ENCODE measurements at places on chromosomes 5 and 9. TPM values are rescaled to one million over a fixed set of nuclear protein-coding genes. Genes with fewer than 3 reads are reported as not detected.

DNA sequence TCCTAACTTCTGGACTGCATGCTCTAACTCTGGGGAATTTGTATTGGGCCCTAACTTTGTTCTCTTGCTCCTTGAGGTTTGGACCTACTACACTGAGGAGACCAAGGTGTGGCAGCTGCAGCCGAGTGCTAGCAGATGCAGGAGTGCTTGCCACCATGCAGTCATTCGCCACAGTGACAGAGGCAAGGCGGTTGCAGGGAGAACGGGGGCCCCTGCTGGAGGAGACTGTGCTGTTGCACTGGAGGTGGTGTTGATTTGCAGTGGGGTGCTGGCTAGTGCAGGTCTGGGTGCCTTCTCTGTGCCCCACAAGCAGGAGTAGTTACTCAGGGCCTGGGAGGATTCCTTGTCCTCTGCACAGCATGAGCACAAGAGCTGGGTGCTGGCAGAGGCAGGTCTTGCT, 22.4 kb upstream of the DIRAS2 start:
- H3K27ac ChIP-seq: no peak overlapping the region
- H3K4me1 ChIP-seq: peaks cover 6% of the 10 kb centered on the region
- no peaks in the 10 kb centered on the region for H3K27me3 ChIP-seq
- no peak for DNase-seq
- no peaks in the 10 kb centered on the region for H3K36me3 ChIP-seq

DNA sequence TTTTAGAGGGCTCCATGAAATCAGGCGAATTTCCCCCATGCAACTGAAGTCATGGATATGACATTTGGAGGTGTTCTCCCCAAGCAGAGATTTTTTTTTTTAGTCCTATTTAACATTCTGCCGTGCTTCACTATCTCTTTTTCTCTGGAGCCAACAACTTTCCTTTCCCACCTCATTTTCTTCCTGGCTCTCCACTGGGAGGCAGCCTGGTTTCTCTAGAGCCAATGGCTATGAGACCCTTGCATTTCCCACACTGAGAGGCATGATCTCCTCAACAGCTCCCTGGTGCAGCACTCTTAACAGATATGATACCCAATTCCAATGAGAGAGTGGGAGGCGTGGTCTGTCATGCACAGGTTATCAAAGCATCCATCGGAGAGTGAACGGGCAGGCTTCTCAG, 310.8 kb downstream of the DRD1 start:
- peaks cover 3% of the 10 kb centered on the region for H3K4me1 ChIP-seq
- H3K4me3 ChIP-seq: no peak overlapping the region
- H3K27me3 ChIP-seq: no peaks in the 10 kb centered on the region
- DNase-seq: no peak

DNA sequence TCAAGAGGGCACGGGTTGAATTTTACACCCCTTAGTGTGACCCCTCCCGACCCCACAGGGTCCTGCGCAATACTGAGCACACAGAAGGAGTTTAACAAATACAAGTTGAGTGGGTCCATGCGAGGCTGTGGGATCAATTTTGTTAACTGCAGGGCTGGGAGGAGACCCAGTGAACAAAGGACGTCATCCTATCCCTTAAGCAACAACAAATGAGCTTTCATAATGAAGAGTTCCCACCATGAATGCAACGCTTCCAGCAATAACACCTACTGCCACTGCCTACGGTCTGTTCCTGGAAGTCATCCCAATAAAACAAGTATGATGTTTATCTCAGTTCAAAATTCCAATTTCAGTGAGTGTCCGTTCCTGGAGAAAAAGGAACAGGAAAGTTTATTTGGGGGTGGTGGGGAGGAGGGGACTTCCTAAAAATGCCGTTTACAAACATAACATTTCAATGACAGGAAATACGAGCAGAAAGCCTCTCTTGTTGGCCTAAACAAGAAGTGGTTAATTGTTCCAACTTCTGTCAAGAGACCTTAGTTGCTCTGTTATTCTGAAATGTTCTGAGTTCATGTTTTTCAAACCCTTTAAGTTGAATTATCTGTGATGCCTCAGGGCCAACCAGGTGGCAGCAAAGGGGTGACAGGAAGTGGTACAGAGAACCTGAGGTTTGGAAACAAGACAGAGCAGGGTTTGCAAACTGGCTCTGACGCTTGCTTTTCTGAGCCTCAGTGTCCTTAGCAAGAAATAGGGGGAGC, 65.8 kb upstream of the PLPP6 start:
- no peaks in the 10 kb centered on the region for H3K36me3 ChIP-seq
- no peaks in the 10 kb centered on the region for H3K27me3 ChIP-seq
- DNase-seq: no peak
- H3K4me1 ChIP-seq: no peaks in the 10 kb centered on the region

GRCh38 chr9:38259056-38259455, 133.4 kb upstream of the ALDH1B1 start:
- H3K4me3 ChIP-seq: no peak overlapping the region
- H3K27me3 ChIP-seq: no peaks in the 10 kb centered on the region
- DNase-seq: no peak
- H3K27ac ChIP-seq: no peak overlapping the region

- H3K36me3 ChIP-seq: 0 out of 2 replicates have a peak, but pooled peaks cover 2% of the 10 kb centered on the region
- H3K4me3 ChIP-seq: no peak overlapping the region
- no peak for DNase-seq
- H3K27ac ChIP-seq: no peak overlapping the region
- H3K4me1 ChIP-seq: no peaks in the 10 kb centered on the region
- H3K27me3 ChIP-seq: no peaks in the 10 kb centered on the region
These were observed 25.1 kb downstream of the ZNF618 start for GRCh38 chr9:113901221-113901688.

GRCh38 chr9:137423514-137424291, 510 bp downstream of the NOXA1 start:
- no peaks in the 10 kb centered on the region for H3K27me3 ChIP-seq
- DNase-seq: no peak
- H3K4me1 ChIP-seq: peaks cover 11% of the 10 kb centered on the region
- no peak overlapping the region for H3K27ac ChIP-seq

DNA sequence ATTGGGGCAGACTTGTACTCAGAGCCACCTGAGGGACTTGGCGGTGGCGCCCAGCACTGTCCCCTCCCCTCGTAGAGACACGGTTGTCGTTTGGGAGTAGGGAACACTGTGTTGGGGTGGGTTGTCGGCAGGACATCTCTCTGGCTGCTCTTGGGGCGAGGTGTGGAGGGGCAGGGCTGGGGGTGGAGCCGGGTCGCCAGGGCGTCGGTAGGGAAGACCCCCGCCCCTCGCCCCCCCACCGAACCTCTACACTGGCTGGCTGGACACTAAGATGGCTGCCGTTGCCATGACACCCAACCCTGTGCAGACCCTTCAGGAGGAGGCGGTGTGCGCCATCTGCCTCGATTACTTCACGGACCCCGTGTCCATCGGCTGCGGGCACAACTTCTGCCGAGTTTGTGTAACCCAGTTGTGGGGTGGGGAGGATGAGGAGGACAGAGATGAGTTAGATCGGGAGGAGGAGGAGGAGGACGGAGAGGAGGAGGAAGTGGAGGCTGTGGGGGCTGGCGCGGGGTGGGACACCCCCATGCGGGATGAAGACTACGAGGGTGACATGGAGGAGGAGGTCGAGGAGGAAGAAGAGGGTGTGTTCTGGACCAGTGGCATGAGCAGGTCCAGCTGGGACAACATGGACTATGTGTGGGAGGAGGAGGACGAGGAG, 778 bp downstream of the TRIM41 start:
- H3K36me3 ChIP-seq: no peaks in the 10 kb centered on the region
- no peaks in the 10 kb centered on the region for H3K4me1 ChIP-seq

- H3K27me3 ChIP-seq: no peaks in the 10 kb centered on the region
- H3K4me1 ChIP-seq: no peaks in the 10 kb centered on the region
- H3K27ac ChIP-seq: no peak overlapping the region
- no peaks in the 10 kb centered on the region for H3K36me3 ChIP-seq
- no peak overlapping the region for H3K4me3 ChIP-seq
These were observed 23.1 kb downstream of the MLLT3 start for GRCh38 chr9:20599195-20599594.

GRCh38 chr9:110808599-110808980, 140.0 kb downstream of the MUSK start:
- DNase-seq: no peak
- no peak overlapping the region for H3K27ac ChIP-seq
- peaks cover 3% of the 10 kb centered on the region for H3K36me3 ChIP-seq
- no peak overlapping the region for H3K4me3 ChIP-seq

DNA sequence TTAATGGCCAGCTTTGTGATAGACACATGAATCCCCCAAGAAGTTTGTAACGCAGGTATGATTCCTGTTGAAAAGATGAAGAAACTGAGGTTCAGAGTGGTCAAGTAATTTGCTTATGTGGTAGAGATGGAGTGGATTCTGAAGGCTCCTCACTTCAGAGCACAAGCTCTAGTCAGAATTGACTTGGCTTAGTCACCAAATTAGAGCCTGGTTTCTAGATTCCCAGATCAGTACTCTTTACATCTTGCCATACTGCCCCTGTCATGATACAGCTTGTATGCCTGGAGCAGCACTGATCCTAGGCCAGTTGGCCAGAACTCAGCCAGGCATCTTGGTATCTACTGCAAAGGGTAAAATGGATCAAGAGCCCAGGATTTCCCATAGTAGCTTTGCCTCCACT, 284.4 kb upstream of the RFX3 start:
- H3K4me3 ChIP-seq: no peak overlapping the region
- H3K4me1 ChIP-seq: no peaks in the 10 kb centered on the region
- no peak for DNase-seq
- no peaks in the 10 kb centered on the region for H3K27me3 ChIP-seq
- H3K27ac ChIP-seq: no peak overlapping the region

DNA sequence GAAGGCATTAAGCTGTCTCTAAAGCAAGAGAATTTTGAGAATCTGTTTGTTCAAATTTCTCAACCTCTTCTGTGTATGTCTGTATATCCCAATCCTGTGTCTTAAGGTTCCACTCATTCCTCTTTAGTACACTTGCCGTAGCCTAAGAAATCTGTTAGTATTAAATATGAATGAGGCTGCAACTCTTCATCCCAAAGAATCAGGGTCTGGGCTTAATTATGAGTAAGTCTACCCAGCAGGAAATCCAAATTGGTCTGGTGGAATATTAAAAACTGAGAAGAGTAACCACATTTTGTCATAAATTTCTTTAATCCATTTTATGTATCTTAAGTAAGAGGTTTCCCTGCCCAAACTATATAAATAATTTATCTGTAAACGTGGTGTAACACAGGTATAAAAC, 1171.2 kb downstream of the CDH12 start:
- no peaks in the 10 kb centered on the region for H3K4me1 ChIP-seq
- no peaks in the 10 kb centered on the region for H3K36me3 ChIP-seq
- no peaks in the 10 kb centered on the region for H3K27me3 ChIP-seq
- no peak for DNase-seq

- H3K36me3 ChIP-seq: no peaks in the 10 kb centered on the region
- DNase-seq: no peak
- H3K27ac ChIP-seq: no peak overlapping the region
- H3K4me3 ChIP-seq: no peak overlapping the region
- H3K27me3 ChIP-seq: 0 out of 2 replicates have a peak, but pooled peaks cover 4% of the 10 kb centered on the region
These were observed 31.9 kb upstream of the SPDL1 start for GRCh38 chr5:169551696-169552095.

DNA sequence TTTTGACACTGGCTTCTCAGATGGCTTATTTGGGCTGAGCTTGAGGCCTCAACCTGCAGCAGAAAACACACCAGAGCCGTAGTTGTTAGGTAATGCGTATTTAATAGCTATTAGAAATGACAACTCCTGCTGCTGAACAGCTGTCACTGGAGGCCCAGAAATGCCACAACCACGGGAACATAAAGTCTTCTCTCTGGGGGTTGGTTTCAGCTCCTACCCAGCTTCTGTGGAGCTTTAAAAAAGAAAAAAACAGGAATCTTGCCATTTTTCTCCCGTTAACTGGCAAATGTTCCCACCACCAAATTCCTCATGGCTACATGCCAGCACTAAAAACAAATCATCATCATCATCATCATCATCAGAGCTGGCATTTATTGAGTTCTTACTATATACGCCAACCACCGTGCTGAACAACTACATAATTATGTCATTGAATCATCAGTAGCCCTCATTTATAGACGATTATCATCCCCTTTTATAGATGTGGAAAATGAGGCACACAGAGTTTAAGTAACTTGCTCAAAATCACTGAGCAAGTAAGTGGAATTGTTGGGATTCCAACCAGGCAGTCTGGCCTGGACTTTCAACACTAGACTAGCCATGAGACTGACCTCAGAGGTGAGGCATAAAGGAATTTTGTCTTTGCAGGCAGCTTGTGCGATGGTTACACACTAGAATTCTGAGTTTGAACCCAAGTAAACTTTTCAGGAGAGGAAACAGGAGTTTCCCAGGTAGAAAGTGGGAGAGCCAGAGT, 185.3 kb upstream of the WWC1 start:
- no peak overlapping the region for H3K27ac ChIP-seq
- peak; percentile 17 for DNase-seq
- H3K4me3 ChIP-seq: no peak overlapping the region
- H3K4me1 ChIP-seq: no peaks in the 10 kb centered on the region
- H3K36me3 ChIP-seq: no peaks in the 10 kb centered on the region

DNA sequence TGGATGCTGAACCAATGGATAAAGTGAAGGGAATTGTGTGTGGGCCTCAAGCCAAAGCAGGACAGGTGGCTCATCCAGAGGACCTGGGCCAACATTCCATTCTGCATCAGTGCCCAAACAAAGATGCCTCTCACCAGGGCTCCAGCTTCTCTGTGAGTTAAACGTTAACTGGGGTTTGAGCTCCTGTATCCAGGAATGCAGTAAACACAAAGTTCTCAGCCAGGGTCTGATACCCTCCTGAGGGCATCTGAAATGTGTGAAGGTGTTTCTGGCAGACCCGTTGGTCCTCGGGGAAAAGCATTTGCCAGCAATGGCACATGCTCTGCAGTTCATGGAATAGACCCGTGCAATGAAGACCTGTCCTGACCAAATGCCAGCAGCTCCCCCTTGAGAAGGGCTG, 33.9 kb upstream of the AOPEP start:
- H3K4me3 ChIP-seq: no peak overlapping the region
- peaks cover 6% of the 10 kb centered on the region for H3K4me1 ChIP-seq
- H3K27ac ChIP-seq: no peak overlapping the region
- H3K27me3 ChIP-seq: no peaks in the 10 kb centered on the region
- peak; percentile 27 for DNase-seq
- no peaks in the 10 kb centered on the region for H3K36me3 ChIP-seq

DNA sequence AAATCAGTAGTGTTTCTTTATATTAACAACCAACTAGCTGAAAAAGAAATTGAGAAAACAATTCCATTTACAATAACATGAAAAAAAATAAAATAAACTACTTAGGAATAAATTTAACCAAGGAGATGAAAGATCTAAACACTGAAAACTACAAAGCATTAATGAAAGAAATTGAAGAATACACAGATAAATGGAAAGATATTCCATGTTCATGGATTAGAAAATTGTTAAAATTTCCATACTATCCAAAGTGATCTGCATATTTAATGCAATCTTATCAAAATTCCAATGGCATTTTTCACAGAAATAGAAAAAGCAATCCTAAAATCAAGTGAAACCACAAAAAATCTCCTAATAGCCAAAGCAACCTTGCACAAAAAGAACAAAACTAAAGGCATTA, 320.2 kb upstream of the GRAMD2B start:
- no peak for DNase-seq
- H3K27me3 ChIP-seq: no peaks in the 10 kb centered on the region
- H3K36me3 ChIP-seq: no peaks in the 10 kb centered on the region
- no peak overlapping the region for H3K4me3 ChIP-seq

RANBP17 gene
- 24.1 TPM for total RNA-seq

All from SJCRH30 (cell line).